Left hindlimb (tissue), 1 donor: ENCODE measurements at places on chromosomes 2 and 18.
A peak's percentile ranks its signal among the peaks of the same experiment; 100 is the strongest.

- DNase-seq: peak; percentile 76
Measured at GRCh38 chr18:376311-376710, 108.5 kb upstream of the THOC1 start.

GRCh38 chr2:144948205-144948855 is 428.4 kb upstream of the ZEB2 start:
- no peak for DNase-seq

GRCh38 chr2:223633656-223634055 is 31.5 kb upstream of the SCG2 start:
- no peak for DNase-seq

DNA sequence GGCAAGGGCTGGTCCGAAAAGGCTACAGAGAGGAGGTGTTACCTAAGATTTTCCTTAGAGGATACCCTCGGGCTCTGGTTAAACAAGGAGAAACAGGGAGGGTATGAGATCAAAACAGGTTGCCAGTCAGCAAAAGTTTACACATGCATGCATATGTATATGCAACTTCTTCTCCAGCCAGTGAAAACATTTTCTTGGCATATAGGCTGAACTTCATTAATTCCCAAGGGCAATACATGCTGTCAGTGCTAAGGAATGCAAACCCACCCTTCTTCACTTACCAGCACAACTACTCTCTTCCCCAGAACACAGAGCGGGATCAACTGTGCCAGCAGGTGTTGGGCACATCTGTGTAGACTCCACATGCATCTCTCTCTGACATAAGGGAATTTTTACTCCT is 176.0 kb downstream of the GFPT1 start:
- no peak for DNase-seq

- no peak for DNase-seq
Measured at GRCh38 chr2:65177751-65178442, 48.0 kb upstream of the RAB1A start.

- DNase-seq: no peak
Measured at GRCh38 chr2:175871331-175872004, 130.6 kb downstream of the LNPK start.

DNA sequence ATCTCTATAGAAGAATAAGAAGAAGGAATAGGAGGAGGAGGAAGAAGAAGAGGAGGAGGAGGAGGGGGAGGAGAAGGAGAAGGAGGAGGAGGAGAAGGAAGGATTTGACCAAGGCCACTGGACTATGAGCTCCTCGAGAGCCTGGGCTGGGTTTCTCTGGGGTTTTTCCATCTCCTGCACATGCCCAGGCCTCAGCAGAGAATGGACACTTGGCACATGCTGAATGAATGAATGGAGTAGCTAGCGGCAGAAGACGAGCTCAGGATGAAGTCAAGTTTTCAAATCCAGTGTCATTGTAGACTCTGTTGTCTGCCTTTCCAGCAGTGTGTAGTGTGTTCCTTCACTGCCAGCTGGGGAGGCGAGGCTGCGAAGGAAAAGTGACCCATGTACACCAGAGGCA is 2.2 kb downstream of the MYO7B start:
- no peak for DNase-seq

GRCh38 chr2:212484563-212485080 is 54.0 kb downstream of the ERBB4 start:
- DNase-seq: no peak

GRCh38 chr2:24682304-24682703 is 110.9 kb downstream of the PTRHD1 start:
- peak; percentile 34 for DNase-seq

DNA sequence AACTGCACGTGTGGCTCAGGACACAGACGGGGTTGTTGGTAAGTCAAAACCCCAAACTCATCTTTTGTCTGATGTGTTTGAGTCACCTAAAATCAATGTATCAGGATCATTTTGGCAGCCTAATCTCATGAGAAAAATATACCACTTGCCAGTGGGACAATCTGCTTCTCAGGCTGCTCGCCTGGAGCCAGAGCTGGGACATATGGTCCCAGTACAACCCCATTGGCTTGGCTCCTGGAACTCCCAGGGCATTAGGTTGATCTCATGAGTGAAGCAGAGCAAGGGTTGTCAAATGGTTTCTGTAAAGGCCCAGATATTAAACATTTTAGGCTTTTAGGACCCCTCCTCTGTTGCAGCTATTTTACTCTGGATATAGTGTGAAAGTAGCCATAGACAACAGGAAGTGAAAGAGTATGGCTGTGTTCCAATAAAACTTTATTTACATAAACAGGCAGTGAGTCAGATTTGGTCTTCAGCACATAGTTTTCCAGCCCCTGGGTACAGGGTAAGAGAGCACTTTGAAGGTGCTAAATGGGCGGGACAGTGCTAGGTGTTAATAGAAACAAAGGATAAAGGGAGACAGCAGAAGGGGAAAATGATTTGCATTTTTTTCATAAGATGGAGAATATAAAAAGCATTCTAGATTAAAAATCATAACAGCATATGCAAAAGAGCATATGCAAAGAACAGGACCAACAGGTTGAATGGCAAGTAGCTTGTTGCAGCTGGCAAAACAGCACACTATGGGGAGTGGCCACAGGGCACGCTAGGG is 290.8 kb downstream of the KCNS3 start:
- no peak for DNase-seq

GRCh38 chr2:8653485-8653884 is 28.4 kb upstream of the ID2 start:
- DNase-seq: no peak

DNA sequence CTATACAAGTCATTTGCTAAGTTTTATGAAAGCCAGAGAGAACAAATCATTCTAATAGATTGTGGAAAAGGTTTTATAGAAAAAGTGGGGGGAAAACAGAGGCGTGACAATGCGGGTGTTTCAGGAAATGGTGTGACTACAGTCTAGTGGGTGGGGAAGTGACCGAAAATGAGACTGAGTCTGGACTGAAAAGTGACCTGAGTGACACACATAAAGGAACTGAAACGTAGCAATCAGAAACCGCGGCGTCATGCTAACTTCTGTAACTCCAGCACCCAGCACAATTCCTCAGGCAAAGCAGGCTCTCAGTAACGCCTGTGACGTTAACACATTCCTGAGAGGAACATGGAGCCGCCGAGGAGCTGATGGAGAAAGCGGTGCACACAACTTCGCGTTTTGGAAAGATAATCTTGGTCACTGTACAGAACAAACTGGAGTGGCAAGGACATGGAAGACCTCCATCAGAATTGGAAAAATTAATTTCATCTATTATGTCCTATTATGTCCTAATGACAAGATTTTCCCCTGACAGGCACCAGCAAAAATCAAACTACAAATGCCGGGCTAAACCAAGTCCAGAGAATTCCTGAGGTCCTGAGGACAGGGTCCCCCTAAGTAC is 1.4 kb upstream of the CD226 start:
- DNase-seq: no peak

- no peak for DNase-seq
Measured at GRCh38 chr2:208366215-208367127, 40.1 kb upstream of the PTH2R start.

DNA sequence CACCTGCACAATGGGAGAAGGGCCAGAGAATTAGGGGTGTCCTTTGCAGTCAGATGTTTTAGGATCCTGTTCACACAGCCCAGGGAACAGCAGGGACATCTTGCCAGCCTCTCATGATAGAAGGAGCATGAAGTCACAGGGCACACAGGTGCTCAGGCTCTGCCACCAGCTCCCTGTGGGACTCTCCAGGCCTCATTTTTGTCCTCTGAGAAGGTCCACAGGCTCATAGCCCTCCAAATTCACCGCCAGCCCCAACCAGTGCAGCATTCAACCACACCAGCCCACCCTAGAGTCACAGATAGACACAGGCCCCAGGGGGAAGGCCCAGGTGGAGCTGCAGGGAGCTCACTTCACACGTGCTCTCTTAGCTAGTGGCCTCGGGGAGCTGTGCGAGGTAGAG is 391.7 kb downstream of the TNS1 start:
- no peak for DNase-seq

GRCh38 chr2:180662941-180663471 is 317.4 kb upstream of the UBE2E3 start:
- peak; percentile 37 for DNase-seq

DNA sequence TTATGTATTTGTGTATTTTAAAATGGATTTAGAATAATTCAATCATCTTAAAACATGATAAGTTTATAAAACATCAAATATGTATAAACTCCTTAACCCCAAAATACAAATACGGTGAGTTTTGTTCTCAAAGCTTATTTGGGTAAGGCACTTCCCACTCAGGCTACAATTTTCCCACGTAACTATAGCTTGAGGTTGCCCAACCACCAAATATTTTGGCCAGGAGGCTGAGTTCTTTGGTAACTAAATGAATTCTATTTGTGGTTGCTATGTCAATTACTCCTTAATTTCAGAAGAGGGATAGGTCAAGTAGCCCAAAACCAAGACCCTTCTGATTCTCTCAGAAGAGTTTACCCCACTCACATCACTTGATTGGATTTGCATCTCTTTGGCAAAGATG is 70.4 kb downstream of the MYL12B start:
- no peak for DNase-seq

DNA sequence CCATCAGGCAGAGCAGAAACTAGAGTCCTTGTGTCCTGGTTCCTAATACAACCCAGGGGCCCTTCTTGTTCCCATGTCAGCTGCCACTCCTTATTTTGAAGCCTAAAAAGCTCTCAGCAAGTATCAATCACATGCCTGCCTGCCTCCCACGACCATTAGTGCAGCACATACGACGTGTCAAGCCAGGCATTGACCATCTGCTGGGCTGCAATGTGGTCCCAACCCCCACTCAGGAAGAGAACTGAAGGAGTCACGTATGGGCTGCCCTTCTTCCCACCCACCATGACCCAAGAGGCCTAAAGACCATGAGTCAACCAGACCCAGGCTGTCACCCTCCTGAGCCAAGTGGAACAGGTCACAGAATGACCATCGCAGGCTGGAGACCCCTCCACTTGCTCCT is 98.8 kb downstream of the KLHL29 start:
- no peak for DNase-seq

DNA sequence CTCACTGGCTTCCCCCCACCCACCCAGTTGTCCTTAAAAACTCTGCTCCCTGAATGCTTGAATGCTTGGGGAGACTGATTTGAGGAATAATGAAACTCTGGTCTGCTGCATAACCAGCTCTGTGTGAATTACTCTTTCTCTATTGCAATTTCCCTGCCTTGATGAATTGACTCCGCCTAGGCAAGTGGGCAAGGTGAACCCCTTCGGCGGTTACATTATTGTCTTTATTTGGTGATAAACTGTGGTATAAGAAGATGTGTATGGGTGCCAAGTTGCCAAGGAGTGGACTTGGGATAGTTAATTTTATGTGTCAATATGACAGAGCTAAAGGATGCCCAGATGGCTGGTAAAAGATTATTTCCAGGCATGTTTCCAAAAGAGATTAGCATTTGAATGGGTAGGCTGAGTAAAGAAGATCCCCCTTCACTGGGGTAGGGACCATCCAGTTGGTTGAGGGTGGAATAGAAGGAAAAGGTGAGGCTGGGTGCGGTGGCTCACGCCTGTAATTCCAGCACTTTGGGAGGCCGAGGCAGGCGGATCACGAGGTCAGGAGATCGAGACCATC is 98.5 kb upstream of the HAAO start:
- DNase-seq: no peak

GRCh38 chr2:99707592-99707991 is 217.8 kb upstream of the REV1 start:
- DNase-seq: no peak

GRCh38 chr2:101809698-101810097 is 112.2 kb downstream of the MAP4K4 start:
- DNase-seq: no peak

DNA sequence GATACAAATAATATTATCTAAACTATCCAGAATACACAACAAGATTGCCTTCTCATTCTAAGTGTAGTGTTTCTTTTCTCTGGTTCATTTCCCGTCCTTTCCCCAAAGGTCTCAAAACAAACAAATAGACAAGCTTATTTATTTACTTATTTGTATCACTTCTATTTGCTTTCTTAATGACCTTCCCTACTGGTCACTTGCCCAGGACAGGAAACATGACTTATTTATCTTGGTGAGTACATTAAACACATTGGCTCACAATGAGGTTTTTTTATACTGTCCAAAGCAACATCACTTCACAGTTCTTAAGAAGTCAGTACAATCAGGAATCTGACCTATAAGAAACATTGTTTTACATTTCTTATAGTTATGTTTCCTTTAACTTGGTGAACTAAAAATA is 123.3 kb upstream of the KYNU start:
- DNase-seq: no peak

- DNase-seq: no peak
Measured at GRCh38 chr2:108212671-108213070, 27.1 kb upstream of the SULT1C3 start.

DNA sequence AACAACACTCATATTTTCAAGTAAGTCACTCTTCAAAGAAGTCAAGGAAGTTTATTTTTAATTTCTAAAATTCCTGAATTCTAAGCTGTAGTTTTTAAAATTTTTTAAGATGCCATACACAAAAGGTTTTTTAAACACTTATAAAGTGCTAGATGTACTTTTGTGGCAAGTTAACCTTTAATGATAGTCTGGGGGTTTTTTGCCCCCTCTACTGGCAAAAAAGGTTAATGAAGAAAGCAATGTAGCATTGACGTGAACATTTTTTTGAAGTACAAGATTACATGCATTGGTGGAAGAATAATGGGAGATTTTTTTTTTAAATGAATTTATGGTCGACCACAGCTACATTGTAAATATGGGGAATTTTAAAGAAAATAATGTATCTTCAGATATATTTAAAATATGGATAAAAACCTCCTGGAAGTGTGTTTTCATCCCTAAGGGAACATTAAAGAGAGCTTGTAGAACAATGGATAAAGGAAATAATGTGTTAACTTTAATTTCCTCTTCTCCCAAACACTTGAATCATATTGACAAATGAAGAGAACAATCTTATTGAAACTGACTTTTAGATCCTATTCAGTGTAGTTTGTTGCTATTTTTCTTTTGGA is 12.6 kb downstream of the ITPRID2 start:
- DNase-seq: no peak

- DNase-seq: no peak
Measured at GRCh38 chr2:141311430-141311829, 819.4 kb downstream of the LRP1B start.

DNA sequence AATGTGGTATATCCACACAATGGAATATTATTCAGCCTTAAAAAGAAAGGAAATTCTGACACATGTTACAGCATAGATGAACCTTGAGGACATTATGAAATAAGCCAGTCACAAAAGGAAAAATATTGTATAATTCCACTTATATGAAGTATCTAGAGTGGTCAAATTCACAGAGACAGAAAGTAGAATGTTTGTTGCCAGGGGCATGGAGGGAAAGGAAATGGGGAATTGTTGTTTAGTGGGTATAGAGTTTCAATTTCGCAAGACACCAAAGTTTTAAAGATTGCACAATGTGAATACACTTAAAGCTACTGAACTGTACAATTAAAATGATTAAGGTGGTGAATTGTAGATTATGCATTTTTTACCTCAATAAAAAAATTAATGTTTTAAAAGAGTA is 92.9 kb downstream of the TXNL1 start:
- DNase-seq: no peak

DNA sequence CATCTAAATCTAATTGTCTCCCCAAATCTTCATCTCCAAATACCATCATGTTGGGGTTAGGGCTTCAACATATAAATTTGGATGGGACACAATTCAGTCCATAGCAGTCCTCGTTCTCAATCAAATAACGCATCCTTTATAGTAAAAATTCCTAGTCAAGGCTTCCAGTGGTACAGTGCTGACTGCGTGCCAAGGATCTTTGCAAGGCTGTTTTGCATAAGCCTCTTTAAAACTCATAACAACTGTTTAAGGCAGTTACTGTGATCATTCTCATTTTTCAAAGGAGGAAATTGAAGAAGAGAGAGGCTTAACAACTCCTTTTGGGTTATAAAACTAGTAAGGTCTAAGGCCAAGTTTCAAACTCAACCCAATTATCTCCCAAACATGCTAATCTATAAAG is 666.9 kb downstream of the NYAP2 start:
- no peak for DNase-seq
